ENCODE measurements at places on chromosomes 6 and 20.

DNA sequence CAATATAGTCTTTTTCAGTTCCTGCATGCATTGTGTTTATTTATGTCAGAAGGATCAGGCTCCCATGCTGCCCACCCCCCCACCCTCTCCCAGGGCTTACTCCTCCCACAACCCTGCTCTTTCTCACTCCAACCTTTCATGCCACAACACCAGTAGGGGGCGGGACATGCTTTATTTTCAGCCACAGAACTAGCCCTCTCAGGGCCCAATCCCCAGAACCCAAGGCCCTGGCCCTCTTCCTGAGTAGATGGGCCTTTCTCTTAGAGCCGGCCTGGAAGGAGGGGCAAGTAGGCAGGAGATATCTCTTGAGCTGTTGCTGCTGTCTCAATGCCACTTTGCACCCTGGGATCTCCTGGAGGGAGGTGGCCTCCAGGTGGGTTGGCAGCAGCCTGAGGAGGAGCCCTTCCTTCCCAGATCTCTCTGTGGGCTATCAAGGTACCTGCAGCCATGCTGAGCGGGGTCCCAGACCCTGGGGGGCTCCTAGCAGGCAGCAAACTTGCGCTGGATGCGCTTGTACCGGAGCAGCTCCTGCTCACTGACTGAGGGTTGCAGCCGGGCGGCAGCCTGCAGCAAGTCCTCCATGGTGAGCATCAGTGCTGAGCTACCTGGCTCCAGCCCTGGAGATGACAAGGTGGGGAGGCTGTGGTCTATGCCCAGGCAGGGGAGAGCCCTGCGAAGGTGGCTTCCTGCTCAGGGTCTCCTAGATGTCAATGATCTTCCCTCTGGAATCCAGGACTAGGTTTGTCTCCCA is 3.5 kb downstream of the GNMT start:
- no peak for DNase-seq

DNA sequence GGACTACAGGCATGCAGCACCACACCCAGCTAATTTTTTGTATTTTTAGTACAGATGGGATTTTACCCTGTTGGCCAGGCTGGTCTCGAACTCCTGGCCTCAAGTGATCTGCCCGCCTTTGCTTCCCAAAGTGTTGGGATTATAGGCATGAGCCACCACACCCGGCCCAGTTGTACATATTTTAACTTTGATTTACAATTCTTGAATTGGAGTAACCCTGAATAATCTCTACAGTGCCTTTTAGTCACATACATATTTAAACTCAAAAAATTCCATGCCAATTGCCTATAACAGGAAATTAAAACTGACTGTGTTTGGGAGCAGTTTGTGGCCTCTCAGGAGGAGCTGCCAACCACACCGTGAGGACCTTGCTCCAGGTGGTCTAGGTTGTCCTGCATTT is 199.8 kb upstream of the PDE10A start:
- no peak for DNase-seq

- DNase-seq = no peak
These were observed 13.4 kb downstream of the C20orf173 start for GRCh38 chr20:35515949-35516645.

DNA sequence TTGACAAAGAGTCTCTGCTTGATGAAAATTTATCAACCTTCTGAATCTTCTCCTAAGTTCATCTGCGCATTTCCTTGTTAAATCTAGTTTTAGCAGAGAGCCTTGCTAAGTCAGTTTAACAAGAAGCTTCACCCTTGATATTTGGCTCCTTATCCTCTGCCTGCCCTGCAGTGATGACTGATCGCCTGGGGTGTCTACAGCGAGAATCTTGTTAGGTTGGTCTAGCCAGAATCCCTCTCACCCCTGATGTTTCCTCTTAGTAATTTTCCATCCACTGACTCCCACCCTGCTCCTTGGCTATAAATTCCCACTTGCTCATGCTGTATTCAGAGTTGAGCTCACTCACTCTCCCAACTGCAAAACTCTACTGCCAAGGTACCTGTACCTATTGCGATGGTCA is 114.1 kb downstream of the TENT5A start:
- DNase-seq = no peak

DNA sequence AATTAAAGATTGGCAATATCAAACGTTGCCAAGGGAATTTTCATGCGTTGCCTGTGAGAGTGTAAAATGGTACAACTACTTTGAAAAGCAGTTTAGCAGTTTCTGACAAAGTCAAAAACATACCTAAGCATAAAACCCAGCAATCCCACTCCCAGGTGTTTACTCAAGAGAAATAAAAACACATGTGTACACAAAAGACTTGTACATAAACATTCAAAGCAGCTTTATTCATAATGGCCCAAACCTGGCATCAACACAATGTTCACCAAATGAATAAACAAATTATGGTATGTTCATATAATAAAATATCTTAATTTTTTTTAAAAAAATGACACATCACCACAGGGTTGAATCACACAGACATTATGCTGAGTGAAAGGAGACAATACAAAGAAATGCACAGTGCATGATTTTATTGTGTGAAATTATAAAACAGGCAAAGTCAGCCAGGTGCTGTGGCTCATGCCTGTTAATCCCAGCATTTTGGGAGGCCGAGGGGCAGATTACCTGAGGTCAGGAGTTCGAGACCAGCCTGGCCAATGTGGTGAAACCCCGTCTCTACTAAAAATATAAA is 240.4 kb upstream of the MARCKS start:
- no peak for DNase-seq

DNA sequence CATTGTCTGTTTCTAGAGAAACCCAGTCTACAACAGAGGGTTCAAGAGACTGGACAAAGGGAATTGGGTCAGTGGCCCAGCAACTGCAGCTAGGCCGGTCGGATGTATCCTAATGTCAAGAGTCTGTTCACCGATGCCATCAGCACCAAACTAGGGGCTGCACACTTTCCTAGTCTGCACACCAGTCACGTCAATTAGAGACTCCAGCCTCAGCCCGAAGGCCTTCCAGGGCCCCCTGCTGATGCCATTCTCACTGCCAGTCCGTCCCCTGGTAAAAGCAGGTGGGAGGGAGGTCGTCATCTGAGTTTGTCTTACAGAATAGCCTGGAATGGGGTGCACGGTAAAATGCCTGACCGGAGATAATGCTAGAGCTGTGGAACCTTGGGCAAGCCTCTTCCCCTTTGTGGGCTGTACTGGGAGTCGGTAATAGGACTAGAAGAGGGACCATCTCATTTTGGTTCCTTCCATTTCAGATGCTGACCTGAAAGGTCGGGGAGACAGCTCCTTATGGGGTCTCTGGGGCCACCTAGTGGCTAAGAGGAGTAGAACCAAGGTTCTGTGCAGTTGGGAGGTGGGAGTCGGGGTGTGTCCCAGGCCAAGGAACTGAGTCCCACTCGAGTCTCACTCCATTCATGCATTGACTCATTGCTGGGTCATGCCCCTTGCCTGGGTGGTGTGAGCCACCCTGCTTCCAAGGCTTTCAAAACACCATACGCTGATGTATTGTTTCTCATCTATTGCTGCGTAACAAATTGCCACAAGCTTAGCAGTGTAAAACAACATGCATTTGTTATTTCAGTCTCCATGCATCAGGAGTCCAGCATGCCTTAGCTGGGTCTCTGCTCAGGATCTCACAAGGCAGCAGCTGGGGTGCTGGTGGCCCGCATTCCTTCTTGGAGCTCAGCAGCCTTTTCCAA is 5.1 kb downstream of the SOX12 start:
- DNase-seq = no peak

DNA sequence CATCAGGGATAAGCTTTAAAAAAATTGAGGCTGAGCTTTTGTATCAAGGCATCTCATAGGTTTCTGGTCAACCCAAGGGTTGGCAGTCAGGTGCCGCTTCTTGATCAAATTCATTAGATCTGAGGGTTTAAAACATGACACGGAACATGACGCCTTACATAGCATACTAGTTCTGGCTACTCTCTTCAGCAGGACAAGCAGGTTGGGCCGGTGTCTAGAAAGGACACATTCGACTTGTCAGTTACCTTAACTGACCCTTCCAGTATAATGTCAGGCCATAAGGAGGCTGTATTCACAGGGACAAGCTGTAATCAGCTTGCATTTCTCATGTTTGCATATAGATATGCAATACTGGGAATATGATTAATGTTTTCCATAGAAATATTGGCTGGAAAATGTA is 65.6 kb downstream of the PHACTR1 start:
- no peak for DNase-seq

DNA sequence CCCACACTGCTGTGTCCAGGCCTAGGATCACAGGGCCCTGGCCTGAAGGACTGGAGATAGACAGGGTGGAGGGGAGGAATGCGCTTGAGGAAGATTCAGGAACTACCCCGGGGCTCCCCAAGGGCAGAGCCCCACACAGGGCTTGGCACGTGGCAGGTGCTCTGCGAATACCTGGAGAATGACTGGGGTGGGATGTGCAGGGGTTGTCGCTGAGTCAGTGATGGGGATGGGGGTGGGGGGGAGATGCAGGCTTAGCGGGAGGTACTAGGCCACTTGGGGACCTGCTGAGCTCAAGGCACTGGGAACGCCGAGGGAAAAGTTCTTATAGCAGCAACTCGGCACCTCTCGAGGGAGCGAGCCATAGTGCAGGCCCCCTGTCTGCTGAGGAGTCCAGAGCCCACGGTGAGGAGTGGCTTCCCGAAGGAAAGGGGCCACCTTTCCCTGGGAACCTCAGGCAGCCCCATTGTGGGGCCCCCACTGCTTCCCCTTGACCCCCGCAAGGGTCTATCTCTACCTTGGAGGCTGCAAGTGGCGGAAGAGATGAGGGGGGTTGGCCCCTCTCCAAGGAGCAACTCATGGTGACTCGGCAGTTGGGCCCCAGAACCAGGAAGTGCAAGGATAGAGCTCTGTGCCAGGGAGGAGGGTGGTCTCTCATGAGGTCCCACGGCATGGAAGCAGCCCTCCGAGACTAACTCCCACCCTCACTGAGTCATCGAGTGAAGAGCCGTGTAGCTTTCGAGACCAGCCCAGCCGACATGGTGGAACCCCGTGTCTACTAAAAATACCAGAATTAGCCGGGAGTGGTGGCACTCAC is 33.1 kb downstream of the SRC start:
- DNase-seq = no peak

DNA sequence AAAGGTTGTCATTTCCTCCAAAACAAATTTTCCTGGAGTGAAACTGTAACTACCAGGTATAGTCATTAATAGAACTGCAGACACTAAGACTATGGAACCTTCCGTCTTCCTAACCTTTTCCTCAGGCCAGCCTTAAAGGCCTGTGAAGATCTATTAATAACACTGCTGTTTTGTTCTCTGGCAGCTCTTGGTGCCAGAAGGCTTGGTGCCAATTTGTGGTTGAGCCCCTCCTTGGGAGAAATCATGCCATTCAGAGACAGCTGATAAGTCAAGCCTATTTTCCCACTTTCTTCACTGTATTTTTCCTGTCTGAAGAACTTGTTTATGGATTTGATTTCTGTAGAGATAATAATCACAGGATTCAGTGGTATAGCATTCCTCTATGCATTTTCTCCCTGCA is 64.8 kb downstream of the HCRTR2 start:
- DNase-seq = no peak

DNA sequence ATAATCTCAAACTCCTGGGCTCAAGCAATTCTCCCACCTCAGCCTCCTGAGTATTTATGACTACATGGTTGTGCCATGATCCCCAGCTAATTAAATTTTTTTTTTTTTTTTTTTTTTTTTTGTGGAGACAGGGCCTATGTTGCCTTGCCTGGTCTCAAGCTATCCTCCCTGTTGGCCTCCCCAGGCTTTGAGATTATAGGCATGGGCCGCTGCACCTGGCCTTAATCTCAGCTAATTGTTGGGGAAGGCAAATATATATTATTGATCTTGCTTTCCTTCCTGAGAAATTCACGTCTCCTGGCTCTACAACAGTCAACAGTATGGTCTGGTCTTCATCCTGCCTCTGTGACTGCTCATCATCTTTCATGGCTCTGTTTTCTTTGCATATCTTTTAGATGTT is 20.1 kb downstream of the PCMT1 start:
- no peak for DNase-seq

DNA sequence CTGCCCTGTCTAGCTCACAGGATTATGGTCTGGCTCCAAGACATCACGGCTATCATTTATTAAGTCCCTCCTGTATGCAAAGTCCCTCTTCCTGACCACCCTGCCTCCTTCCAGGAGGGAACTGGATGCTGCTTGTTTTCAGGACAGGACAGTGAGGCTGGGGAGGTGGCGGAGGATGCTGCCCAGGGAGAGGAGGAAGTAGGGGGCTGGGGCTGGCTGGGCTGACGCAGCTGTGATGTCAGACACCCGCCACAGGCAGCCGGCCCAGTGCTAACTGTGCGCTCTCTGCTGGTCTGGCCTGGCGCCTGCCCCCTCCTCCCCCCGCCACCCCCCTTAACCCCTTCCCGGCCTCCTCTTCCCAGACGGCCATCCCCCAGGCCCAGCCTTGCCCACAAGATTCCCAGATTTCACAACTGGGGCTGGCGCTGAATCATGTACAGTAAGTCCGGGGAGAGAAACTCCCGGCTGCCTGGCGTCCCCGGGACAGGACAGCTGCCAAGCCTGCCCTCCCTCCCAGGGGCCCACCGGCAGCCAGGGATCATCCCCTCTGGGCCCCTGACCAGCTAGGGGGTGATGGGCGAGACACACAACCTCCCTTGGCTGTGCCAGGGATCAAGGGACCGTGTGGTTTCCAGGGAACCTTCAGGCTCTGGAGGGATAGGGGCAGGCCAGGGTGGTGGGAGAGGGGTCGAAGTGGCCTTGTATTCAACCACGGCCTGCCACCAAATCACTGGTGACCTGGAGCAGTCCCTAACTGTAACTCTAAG is 118.1 kb downstream of the CEBPB start:
- no peak for DNase-seq
